ENCODE measurements at places on chromosomes 4 and X.

DNA sequence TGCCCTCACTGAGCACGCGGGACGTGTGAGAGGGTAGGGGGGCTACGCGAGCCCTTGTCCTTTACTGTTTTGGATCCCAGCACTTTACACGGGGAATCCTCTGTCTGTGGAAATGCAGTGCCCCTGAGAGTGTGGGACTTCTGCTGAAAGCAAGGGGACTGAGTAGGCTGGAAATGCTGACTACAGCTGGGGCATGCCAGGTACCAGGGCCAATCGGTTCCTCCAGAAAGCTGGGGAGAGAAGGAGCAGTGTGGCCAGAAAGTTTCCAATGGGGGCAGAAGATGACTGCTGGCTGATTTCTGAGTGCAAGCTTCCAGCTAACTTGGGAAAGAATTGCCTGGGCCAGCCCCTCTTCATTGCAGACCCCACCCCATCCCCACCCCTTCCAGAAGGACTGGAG lies 1.5 kb downstream of the NHSL2 start:
- no peak for DNase-seq

- no peak for DNase-seq
Observed at GRCh38 chr4:184587701-184588100, 61.5 kb downstream of the CASP3 start.

- DNase-seq: no peak
Observed at GRCh38 chrX:19760345-19760744, 127.1 kb downstream of the SH3KBP1 start.

DNA sequence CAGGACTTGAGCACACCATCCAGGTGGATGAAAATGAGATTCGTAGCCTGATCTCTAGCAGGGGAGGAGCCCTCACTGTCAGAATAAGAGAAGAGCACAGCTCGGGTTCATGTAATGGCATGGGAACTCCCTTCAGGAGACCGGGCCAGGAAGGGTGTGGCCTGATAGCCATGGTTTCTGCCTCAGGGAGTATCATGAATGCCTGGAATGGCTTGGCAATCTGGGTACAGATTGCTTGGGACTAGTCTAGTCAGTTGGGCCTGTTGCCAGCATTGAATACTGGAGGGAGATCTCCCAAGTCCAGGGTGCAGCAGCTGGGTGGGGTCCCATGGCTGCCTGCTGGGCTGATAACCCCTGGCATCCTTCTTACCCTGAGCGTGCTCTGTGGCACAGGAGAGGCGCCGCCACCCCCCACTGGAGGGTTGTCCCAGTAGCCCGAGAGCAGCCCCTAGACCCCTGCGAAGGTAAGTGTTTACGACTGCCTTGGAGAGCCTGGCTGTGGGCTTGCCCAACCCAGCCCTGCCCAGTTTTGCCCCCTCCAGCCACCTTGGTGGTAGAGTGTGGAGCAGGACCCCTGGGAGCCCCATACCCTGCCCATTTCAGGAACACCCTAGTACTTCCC lies 298.8 kb downstream of the TEX13A start:
- DNase-seq: no peak

GRCh38 chr4:81257021-81257420 lies 42.0 kb upstream of the PRKG2 start:
- no peak for DNase-seq

- peak; percentile 19 for DNase-seq
Observed at GRCh38 chrX:30971774-30972603, 82.9 kb upstream of the TAB3 start.

DNA sequence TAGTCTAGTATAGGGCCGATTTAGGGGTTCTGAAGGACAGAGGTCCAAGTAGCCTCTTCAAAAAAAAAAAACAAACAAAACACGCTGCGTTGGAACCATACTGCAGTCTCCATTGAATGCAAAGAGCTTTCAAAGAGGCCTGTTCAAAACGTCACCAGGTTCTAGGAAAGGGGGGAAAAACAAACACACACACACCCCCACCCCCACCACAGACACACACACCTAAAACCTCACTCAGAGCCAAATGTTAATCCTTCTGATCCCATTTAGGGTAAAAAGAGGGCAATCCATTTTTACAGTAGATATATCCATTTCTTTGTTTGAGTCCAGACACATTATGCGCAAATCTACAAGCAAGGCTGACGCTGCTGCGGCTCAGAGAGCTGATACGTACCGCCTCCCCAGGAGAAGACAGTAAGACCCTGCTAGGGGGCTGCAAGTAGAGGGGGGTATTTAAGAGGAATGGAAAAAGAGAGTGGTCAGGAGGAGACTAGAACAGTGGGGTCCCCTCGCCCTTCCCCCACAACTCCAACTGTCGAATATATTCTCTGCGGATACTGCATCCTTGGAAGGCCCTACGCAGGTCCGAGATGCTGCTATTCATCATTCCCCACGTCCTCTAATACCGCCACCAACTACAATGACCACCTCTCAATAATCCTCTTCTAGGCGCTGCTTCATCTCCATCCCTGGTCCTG lies 1.3 kb downstream of the NKRF start:
- DNase-seq: no peak

- no peak for DNase-seq
Observed at GRCh38 chrX:75151827-75152592, 4.1 kb downstream of the ABCB7 start.

DNA sequence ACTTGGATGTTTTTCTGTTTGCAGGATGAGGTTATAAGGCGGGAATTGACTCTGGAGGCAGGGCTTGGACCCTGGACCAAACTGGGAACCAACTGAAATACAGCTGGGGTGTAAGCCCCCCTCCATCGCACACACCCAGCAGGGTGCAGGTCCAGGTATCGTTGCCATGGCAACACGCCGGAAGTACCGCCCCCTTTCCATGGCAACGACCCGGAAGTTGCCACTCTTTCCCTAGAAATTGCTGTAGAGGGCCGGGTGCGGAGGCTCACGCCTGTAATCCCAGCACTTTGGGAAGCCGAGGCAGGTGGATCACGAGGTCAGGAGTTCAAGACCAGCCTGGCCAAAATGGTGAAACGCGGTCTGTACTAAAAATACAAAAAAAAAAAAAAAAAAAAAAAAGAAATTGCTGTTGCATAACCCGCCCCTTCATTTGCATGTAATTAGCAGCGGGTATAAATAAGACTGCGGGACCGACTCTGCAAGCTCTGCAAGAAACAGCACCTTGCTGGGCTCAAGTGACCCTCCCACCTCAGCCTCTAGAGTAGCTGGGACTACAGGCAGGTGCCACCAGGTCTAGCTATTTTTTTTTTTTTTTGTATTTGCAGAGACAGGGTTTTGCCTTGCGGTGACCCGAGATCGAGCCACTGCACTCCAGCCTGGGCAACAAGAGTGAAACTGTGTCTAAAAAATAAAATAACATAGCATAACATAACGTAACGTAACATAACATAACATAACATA lies 139.6 kb downstream of the CRLF2 start:
- DNase-seq: peak; percentile 15

GRCh38 chrX:115178473-115178872 lies 10.7 kb upstream of the RBMXL3 start:
- DNase-seq: no peak

DNA sequence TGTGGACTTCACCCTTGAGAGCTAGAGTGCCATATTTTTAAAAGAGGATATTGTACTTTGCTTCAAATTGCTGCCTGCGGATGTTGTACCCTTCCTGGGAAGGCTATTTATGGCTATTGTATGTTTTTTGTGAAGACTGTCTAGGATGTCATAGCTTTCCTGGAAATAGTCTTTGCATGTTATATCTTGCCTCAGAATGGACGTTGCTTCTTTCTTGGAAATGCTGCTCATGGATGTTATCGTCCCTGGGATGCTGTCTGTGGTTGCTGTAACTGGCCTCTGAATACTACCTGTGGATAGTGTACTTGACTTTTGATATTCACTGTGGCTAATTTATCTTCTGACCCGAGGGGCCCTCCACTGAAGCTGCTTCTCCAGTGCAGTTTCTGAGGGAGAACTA lies 146.8 kb downstream of the ENOX2 start:
- no peak for DNase-seq

Data from activated CD4-positive, alpha-beta memory T cell treated with anti-CD3 and anti-CD28 coated beads for 36 hours (primary cell).